ENCODE measurements at places on chromosomes 4 and X.
A peak's percentile ranks its signal among the peaks of the same experiment; 100 is the strongest.

- DNase-seq: no peak
These were observed at the start of gene AMER1 for GRCh38 chrX:64205441-64205734. TSS of gene AMER1 (minus strand) at chrX:64205708. CDS start at chrX:64193286, 12,422 bp downstream.

DNA sequence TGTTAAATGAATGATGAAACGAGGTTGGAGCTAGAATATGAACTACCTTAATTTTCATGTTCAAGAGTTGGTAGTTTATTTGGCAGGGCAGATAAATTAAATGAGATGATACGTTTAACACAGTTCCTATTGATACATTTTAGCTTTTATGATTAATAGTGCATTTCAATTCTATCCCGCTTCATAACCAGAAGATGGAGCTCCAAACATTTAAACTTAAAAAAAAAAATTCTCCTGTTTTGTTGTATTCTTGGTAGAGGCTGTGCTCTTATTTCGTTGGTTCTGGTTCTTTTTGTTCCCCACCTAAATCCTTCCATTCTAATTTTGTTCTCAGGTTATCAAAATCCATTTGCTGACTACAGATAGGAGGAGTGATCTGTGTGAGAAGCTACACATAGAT lies 71.8 kb upstream of the PTPN13 start:
- no peak for DNase-seq

GRCh38 chrX:13005661-13006473 lies 31.0 kb downstream of the TMSB4X start:
- DNase-seq: no peak

DNA sequence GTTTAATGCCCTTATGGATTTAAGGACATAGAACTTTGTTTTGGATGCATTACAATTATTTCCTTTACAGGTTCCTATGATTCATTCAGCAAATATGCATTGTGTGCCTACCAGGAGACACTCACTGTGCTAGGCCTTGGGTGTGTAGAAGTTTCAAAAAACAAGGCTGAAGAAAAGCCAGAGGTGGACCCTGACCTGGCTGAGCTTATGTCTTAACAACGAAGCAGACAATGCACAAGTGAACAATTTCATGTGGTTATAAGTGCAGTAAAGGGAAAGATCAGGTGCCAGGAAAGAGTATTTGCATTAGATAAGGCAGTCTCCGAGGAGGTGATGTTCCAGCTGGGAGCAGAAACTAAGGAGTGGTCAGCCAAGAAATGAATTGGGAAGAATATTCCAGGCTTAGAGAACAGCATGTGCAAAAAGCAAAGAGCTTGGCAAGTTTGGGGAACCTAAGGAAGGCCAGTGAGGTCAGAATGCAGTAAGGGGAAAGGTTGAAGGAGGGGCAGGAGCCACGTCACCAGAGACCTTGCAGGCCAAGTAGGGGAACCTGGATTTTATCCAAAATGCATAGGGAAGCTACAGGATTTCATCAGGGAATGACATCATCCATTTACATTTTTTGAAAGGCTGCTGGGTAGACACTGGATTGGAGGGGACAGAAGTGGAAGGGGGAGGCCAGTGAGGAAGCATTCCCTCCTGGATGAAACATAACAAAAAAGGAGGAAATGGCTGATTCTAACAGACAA lies 193.6 kb downstream of the SOWAHB start:
- DNase-seq: peak; percentile 54

- DNase-seq: peak; percentile 2
These were observed 66.6 kb downstream of the BLTP1 start for GRCh38 chr4:122218762-122219161.

- DNase-seq: no peak
These were observed 205.6 kb upstream of the S100G start for GRCh38 chrX:16444353-16444752.

- no peak for DNase-seq
These were observed 60.0 kb downstream of the SLC9B1 start for GRCh38 chr4:102959496-102959895.

- no peak for DNase-seq
These were observed 31.7 kb upstream of the INTU start for GRCh38 chr4:127601029-127601428.

DNA sequence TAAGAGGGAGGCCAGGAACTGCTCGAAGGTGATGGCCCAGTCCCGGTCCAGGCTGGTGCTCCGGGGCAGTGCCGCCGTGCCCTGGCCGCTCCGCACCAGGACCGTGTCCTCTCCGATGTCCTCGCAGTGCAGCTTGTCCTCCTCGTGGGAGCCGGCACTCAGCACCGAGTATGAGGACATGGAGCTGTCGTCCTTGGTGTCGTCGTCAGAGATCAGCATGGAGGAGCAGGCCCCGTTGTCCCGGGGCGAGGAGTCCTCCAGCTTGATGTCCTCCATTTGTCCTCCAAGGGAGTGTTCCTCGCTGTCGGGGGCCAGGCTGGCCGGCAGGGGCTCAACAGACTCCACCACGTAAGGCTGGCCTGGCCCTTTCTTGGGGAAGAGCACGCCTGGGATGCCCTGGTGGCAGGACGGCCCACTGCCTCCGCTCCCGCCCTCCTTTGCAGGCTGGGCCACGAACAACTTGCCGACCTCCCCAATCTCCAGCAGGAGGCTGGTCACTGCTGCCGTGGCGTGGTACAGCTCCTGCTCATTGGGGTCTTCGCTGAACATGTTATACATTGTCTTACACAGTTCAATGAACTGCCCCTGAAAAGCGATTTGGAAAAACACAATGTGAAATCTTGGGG lies 53.7 kb upstream of the UCP1 start:
- DNase-seq: no peak

- DNase-seq: no peak
These were observed 401.3 kb upstream of the BOD1L1 start for GRCh38 chr4:14028862-14029261.

- DNase-seq: no peak
These were observed 11.2 kb downstream of the CITED1 start for GRCh38 chrX:72294497-72294896.

- DNase-seq: no peak
These were observed 104.7 kb upstream of the EGFL6 start for GRCh38 chrX:13464599-13465275.

GRCh38 chr4:107548211-107548905 lies 171.7 kb downstream of the PAPSS1 start:
- DNase-seq: no peak

DNA sequence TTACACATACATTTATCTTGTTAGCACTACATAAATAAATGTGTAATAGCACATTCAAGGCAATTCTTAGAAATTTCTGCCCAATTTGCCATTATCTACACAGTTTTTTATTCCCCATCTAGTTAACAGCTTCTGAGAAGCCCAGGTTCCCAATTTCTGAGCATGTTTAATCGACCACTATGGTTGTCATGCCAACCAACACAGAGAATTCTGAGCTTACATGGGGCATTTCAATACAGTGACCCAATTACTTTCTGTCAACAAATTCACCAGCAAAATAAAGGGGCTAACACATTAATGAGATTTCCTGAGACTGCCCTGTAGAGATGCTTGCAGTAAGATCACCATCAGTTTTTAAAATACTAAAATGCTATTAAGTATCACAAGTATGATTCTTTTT lies 22.0 kb downstream of the GPM6A start:
- DNase-seq: no peak

- DNase-seq: no peak
These were observed 485.3 kb downstream of the IL15 start for GRCh38 chr4:142121448-142122350.

- DNase-seq: no peak
These were observed 66.6 kb downstream of the BANK1 start for GRCh38 chr4:101857176-101857575.

- DNase-seq: no peak
These were observed 80.2 kb downstream of the GRIA2 start for GRCh38 chr4:157300701-157301100.

- DNase-seq: no peak
These were observed 59.9 kb upstream of the FAM241A start for GRCh38 chr4:112085156-112086035.

GRCh38 chr4:23874536-23874901 lies 15.3 kb downstream of the PPARGC1A start:
- no peak for DNase-seq

GRCh38 chrX:21717802-21718201 lies 40.1 kb downstream of the SMPX start:
- no peak for DNase-seq

DNA sequence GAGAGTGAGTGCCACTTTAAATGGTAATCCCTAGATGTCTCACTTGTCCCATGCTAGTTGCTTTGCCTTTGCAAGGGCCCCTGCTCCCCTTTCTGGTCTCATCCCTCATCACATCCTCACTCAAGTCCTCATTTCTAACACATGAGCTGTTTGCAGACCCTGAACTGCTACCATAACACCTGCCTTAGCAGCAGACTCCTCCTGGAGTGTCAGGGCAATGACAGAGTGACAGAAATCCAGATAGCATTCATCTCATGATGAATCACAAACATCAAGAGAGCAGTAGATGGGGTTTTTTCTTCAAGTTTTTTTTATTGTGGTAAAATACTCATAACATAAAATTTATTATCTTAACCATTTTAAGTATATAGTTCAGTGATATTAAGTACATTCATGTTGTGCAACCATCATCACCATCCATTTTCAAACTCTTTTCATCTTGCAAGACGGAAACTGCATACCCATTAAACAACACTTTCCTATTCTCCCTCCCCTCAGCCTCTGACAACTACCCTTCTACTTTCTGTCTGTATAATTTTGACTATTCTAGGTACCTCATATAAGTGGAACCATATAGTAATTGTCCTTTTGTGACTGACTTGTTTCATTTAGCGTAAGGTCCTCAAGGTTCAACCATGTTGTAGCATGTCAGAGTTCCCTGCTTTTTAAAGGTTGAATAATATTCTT lies 133.2 kb upstream of the RPS6KA3 start:
- no peak for DNase-seq

- DNase-seq: no peak
These were observed 335.0 kb downstream of the BMPR1B start for GRCh38 chr4:95092766-95093165.

- no peak for DNase-seq
These were observed 56.2 kb downstream of the COX7B2 start for GRCh38 chr4:46852800-46853199.

GRCh38 chrX:102599084-102599950 lies at the start of gene ARMCX5:
TSS of gene ARMCX5 (plus strand) at chrX:102599515. CDS start at chrX:102602142, 2,627 bp downstream.
- peak; percentile 85 for DNase-seq

DNA sequence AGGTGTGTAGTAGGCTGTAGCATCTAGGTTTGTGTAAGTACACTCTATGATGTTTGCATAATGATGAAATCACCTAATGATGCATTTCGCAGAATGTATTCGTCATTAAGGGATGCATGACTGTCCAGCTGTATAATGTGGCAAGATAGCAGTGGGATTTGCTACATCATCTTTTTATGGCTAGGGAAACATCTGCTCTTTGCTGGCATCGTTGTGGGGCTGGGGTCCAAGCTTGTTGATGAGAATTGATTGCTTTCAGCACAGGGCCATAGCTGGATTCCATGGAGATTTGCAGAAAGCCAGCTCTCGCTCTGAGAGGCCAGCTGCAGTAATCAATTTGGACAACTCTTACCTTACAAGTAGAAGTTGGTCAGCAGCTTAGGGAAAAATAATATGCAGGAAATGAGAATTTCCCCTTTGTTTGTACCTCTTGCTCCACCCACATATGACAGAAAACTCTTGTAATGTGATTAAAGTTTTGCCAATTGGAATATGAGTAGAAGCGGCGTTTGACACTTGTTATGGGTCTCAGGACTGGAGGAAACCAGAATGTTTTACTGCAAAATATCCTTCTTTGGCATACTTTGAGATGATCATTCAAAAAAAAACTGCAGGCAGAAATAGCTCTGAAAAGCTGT lies 310.5 kb downstream of the RAPGEF2 start:
- DNase-seq: no peak

- no peak for DNase-seq
These were observed 160.8 kb downstream of the FBXO8 start for GRCh38 chr4:174122705-174123104.

GRCh38 chrX:1537031-1537715 lies at the start of gene P2RY8:
TSS of gene P2RY8 (minus strand) at chrX:1537185. CDS start at chrX:1466558, 70,627 bp downstream.
- DNase-seq: no peak

- DNase-seq: no peak
These were observed 415.8 kb upstream of the GRID2 start for GRCh38 chr4:91887926-91888325.

DNA sequence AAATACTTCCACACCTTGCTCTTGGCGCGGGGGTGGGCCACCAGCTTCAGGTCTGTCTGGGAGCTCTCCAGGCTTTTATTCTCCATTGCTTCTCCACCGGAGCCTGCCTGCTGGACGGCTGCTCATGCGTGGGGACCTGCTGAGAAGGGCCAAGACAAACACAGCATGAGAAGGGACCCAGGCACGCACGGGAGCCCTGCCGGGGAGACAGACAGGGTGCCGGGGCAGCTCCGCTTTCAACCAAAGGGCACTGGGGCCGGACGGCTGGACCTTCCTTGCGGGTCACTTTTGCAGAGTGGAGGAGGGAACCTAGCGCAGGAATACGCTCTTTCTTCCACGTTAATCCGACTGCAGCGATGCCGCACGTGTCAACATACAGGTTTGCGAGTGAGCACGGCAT lies 10.1 kb downstream of the DHRSX start:
- peak; percentile 9 for DNase-seq

- no peak for DNase-seq
These were observed 535.2 kb downstream of the GALNTL6 start for GRCh38 chr4:172348426-172348825.

DNA sequence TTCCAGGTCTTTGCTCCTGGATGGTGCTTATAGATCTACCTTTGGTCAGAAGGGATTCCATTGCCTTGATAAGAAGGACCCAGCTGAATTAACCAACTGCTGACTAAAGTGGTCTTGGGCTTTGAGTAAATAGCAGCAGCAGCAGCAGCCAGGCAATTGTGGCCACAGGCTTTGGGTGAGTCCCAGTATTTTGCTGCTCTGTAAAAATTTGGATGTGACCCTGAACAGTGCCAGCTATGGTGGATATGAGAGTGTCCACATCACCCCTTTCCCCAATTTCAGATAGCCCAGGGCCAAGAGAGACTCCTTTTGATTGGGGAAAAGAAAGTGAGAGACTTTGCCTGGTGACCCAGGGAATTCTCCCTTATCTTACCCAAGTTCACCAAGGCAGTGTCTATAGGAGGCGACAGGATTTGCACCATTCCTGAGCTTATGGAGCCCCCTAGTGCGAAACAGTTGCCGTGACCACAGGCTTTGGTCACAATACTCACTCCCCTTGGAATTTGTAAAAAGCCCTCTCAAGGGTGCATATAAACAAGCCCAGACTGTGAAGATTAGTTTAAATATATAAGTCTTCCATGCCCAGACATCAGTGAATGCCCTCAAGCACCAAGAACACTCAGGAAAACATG lies 518.0 kb downstream of the TMA16 start:
- DNase-seq: peak; percentile 40

DNA sequence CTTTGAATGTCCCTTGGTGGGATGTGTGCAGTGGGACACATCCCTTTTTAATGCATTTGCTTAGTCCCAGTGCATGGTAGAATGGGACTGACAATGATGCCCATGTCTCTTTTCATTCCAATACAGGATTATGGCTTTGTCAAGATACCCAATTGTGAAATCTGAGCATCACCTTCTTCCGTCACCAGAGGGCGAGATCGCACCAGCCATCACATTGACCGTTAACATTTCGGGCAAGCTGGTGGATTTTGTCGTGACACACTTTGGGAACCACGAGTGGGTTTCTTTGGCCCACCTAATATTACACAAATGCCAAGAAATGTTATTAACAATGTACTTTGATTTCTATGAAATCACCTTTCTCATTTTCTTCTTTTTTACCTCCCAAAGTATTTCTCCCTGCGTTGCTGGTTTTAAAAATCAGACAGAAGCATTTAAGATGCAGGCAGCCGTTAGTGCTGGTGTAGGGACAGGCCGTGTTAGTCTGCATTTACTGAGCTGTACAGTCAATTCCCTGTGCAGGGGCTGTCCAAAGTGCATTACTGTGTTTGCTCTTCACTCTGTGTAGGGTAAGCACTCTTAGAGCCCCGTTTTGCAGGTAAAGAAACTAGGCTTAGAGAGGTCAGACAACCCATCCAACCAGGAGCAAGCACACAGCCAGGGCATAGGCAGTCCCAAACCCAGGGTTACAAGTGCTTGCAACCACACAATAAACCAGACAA lies 46.5 kb downstream of the CWH43 start:
- DNase-seq: peak; percentile 43

Data from Caco-2 (cell line).